SK-N-MC (cell line): ENCODE measurements at places on chromosomes 4 and X.

GRCh38 chrX:102491766-102492165, 20.2 kb upstream of the TCP11X2 start:
- no peak for DNase-seq

- no peak for DNase-seq
Measured at GRCh38 chr4:150974750-150975149, 40.3 kb downstream of the LRBA start.

DNA sequence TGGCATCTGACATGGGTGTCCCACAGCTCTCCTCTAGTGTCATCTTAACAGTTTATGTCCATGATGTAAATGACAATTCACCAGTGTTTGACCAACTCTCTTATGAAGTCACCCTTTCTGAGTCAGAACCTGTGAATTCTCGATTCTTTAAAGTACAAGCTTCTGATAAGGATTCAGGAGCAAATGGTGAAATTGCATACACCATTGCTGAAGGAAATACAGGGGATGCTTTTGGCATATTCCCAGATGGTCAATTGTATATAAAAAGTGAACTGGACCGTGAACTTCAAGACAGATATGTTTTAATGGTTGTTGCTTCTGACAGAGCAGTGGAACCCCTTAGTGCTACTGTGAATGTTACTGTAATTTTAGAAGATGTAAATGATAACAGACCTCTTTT, 4.6 kb downstream of the FAT4 start:
- no peak for DNase-seq

DNA sequence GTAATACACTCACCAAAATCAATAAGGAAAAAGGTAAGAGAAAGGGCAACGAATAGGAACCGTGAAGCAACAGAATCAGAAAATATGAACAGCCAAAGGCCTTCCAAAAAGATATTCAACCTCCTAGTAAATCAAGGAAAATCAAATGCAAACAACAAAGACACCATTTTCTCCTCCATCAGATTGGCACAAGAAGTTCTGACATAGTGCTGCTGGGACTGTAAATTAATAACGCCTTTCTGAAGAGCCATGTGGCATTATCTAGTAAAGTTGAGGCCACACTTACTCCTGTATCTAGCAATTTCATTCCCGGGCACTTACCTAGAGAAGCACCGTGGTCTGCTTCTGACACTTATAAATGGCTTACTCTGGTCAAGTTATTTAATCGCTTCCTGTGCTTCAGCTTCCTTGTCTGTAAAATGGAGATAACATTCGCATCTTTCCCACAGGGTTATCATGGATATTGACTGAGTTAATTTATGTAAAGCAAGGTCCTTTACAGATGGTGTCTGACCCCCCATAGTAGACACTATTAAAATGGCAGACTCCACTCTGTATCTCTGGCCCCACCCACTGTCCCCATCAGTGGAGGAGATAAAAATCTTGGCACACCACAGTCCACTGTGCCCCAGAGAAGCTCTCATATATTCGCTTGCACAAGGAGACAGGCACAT, 20.5 kb upstream of the ENPP6 start:
- no peak for DNase-seq

GRCh38 chrX:41913476-41913875, 9.9 kb downstream of the CASK start:
- no peak for DNase-seq

DNA sequence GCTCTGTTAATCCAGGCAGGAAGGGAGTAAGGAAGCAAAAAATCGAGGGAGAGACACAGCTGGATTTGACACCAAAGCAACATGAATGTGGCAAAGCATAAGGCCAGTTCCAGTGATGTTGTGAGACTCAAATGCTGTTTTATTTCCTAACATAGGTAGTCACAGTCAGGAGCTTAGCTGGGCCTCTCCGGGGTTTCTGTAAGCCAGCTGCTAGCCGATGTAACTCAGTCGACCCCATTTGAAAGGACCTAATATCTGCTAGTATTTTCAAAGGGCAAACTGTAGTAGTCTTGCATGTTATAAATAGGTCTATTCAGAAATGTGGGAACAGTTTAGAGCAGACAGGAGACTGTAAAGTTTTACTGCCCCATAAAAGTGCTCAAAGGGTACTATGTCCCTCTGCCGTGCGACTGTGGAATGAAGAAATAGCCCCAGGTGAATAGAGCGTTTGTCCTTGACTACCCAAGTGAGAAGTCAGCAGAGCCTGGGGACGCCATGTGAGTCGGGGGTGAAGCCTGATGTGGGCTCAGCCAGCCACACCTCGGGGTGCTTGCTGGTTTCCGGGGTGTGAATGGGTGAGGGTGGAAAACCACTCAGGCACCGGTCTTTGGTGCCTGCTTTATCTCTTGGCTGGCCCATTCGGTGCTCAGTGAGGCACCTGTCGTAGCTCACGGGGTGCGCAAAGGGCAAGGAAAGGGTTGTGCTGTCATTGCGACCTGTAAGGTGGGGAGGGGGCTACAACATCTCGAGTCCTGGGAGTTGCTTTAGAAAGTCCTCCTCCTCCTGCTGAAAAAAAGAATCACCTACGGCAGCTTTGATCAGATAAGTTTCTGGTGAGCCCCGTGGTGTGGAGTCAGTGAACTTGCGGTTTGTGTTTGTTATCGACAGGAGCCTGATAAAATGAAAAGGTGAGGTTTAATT, 745 bp downstream of the TRIM2 start:
- DNase-seq: no peak

GRCh38 chrX:47707031-47707780, 48.2 kb upstream of the UXT start:
- DNase-seq: no peak

DNA sequence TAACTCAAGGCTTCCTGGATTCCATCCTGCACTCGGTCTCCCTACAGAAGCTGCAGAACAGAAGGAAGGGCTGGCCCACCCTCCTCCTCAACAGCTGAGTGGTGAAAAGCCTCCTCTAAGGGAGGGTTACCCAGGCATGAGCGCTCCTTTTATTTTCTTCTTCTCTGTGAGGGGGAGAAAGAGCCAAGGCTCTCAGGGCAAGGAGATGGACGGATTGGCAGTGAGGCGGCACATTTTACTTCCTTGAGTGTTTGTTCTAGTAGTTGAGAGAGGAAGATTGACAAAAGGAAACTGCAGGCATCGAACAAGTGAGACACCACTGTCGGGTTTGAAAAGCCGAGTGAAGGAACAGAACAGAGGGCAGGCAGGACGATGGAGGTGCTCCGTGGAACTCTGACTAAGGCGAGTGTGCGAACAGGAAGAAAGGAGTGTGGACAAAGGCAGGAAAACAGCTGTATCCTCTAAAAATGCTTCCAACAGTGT, 38.4 kb upstream of the STS start:
- DNase-seq: no peak

DNA sequence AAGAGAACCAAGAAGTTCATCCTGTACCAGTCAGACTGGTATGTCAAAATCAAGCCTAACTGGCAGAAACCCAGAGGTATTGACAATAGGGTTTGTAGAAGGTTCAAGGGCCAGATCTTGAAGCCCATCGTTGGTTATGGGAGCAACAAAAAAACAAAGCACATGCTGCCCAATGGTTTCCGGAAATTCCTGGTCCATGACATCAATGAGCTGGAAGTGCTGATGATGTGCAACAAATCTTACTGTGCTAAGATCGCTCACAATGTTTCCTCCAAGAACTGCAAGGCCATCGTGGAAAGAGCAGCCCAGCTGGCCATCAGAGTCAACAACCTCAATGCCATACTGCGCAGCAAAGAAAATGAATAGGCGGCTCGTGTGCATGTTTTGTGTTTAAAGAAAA, 172.7 kb upstream of the MED14 start:
- DNase-seq: no peak

DNA sequence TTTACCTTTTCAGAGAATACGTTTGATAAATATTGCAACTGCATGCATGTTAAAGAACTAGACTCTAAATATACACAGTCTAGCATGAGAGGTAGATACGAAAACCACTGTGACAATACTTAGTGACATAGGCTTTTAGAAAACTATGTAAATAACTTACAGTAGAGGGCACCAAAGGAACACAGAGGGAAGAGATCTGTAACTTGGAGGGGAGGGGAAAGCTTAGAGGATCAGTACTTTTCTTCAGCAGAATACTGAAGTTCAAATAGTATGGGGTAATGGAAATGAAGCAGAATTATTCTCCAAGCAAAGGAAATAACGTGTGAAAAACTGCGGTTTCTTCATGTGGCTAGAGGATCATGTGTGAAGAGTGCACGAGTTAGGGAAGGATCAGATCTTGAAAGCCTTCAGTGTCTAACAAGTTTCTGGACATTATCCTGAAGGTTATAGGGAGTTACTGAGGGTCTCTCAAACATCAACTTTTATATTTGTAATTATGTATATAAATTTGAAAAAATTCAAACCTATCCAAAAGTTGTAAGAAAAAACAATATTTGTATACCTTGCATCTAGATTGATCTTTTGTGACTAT, 264.3 kb downstream of the NPFFR2 start:
- DNase-seq: peak; percentile 78

DNA sequence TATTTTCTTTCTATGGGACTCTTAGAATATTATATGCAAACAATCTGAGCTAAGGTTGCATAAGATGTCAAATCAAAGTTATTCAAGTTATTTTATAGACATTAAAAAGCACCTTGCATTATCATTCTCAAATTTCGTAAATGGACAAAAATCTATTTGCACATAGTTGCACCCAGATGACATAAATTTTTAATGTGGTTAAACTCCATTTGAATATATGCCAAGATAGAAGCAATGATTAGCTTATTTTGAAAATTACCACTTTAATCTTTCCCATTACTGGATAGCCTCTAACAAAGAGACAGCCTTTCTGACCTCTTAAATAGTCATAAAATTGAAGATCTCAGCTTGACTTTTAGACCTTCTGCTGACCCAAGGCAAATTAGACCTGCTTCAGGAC, 386.8 kb downstream of the RAPGEF2 start:
- no peak for DNase-seq

- DNase-seq: no peak
Measured at GRCh38 chrX:31670245-31670644, 598.4 kb upstream of the FTHL17 start.

GRCh38 chr4:177012918-177013545, 220.3 kb upstream of the VEGFC start:
- DNase-seq: no peak

DNA sequence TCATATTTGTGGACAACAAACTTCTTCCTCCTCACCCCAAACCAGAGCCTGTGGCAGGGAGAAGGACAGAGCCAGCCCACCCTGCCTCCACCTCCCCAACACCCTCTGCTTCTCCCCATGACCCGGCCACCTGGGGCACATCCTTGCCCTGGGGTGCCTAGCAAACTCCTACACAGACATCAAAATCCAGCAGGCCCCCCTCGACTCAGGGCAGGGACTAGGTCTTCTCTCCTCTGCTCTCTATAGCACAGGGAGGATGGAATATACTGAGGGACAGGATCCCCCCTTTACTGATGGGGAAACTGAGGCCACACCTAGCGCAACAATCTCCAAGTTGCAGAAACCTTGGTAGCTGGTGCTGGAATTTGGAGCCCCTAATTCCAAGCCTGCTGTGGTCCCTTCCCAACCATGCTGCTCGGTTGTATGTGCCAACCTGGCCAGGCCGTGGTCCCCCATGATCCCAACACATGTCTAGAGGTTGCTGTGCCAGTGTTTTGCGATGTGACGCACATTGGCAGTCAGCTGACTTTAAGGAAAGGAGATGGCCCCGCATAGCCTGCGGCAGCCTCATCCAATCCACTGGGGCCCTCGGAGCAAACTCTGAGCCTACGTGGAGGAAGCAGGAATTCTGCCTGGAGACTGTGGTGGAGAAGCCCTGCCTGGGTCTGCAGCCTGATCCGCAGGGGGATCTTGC, 53.9 kb upstream of the ADRA2C start:
- no peak for DNase-seq

DNA sequence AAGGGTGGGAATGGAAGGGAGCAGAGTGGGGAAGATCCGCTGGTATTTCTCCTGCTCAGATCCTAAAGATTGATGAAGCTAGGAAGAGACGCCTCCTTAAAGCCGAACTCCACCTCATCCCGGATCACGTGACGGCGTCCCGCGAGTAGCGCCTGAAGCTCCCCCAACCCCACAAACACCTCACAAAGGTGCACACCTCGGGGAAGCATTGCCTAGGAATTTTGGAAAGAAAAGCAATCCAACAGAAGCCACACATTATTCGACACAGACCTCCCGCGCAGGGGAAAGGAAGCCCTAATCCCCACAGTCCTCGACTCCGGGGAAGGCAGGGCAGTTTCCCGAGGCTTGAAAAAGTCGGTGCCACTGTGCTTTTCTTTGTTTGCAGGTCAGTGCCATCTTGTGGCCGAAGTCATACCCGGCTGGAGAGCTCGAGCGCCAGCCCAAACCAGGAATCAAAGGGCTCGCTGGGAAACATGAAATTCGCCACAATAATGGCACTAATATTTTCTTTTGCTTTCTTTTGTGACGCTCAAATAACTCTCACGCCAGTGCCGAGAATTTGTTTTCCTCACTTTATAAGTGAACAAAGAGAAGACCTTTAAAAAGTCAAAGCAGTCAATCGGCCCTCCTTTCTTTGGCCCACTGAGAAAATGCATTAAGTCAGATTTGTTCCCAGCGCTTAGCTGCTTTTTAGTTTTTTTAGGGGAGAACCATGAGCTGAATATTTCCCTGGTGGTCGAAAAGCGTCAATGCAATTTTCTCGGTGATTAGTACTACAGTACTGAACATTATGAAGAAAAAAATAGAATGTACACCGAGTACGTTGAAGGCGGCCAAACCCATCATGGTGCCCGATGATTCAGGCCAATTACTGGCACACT, at the start of gene NPY1R:
NPY1R (minus strand) TSS at position 71 of the 881 bp plus-strand sequence. CDS start 6,042 bp downstream, outside the sequence.
- DNase-seq: peak; percentile 66

DNA sequence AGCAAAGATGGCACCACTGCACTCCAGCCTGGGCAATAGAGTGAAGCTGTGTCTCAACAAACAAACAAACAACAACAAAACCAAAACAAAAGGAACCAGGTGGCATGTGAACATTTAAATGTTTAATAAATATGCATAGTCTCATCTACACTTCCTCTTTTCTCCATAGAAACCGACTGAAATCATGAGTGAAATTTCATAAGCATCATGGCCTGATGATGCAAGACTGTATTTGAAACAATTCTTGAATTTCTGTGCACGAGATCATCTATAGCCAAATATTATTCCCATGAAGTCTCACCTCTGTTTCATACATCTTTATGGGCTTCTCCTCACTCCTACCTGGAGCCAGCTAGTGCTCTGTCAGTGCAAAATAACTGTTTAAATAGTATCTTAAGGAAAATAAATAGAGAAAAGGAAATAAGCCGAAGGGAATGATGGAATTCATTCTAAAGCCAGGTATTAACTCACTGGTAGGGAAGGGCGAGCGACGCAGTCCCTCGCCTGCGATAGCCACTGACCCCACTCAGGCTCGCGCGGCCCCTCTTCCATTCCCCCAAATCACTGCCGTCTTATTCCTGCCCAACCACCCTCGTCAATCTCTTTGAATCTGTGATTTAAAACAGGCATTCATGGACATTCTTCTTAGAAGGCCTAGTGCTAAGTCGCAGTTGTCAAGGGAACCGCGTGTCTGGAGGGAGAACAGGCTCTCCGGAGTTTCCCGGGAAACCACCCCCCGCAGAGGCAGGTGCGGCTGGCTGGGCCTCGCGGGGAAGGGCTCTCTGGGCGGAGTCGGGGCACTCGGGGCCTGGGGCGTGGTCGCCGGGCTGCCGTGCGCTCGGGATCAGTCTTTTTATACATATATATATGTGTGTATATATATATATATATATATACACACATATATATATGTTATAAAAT, 52.4 kb upstream of the TRIM2 start:
- DNase-seq: no peak
